Umbilical cord (tissue), 2 donors: ENCODE measurements at places on chromosomes 1 and 21. TPM values are rescaled to one million over a fixed set of nuclear protein-coding genes. Genes with fewer than 3 reads are reported as not detected.

- no peak for DNase-seq
Observed at GRCh38 chr1:239757716-239758115, 334.0 kb upstream of the FMN2 start.

- DNase-seq = no peak
Observed at GRCh38 chr21:27363719-27364477, 397.0 kb upstream of the ADAMTS5 start.

- DNase-seq = no peak
Observed at GRCh38 chr21:27622631-27623030, 655.7 kb upstream of the ADAMTS5 start.

DNA sequence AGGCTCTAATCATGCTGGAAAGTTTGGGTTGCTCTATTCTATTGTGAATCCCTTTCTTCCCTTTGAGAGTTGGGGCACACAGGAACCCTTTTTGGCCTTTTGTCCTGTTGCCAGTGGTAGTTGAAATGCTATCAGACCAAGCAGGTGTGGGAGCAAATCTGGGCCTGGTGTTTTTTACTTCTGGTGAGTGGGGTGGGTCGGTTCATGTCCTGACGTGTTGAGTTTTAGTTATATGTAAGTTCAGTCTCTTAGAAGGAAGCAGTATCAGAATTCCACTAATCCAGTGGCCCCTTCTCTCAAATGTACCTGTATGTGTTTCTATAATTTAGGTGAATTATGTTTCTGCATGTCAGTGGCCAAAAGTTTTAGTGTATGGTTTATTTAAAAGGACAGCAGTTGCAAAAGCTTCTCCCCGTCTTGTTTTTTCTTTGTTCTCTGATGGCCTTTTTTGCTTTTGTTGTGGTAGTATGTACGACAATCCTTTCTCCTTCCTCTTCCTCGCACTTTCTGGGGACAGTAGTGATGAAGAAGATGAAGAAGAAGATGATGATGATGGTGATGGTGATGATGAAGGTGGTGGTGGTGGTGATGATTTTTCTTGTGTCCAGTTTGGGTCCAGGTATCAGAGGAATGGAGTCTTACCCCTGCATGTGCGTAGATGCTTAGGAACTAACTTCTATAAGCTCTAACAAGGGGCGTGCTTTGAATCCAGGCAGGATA, 74.2 kb downstream of the UBE4B start:
- DNase-seq = peak; percentile 38

GRCh38 chr21:26093122-26093521, 77.4 kb downstream of the APP start:
- no peak for DNase-seq

DNA sequence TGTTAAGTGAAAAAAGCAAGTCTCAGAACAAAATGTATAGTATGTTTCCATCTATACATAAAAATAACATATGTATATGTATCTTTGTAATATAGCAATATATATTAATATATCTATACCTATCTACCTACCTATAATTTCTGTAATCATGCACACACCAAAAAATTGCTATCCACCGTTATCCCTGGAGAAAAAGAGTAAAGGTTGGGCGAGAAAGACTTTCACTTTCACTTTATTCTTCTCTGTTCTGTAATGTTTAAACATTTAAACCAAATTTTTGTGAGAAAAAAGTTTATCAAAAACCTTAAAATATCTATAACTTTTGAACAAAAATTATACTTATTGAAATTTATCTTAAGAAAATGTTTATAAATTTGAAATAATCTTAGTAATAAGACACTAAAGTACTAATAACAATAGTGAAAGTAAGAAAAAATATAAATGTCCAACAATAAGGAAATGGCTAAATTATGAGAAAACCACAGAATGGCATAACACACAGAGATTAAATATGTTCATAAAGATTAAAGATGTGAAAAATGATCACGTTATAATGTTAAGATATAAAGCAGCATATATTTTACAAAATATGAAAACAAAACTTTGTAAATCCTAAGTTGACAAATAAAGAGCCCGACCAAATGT, 74.0 kb upstream of the LRRC53 start:
- no peak for DNase-seq

DNA sequence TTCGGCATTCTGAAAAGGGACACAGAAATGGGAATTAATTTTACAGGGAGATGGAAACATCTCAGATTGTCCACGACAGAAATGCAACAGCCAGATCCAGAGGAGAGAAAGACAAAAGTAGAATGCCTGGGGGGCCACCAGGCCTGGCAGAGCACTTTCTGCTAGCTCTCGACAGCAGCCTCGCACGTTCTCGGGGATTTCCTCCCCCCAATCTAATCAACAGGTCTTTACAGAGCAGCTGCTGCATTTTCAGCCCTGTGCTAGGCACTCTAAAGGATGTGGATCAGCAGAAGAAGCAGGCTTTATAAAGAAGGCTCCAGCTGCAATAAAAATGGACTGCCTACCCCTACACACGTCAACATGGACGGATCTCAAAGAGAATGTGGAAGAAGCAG, 10.6 kb downstream of the CSRP1 start:
- DNase-seq = no peak

GRCh38 chr21:45827881-45828579, 153.5 kb upstream of the COL6A1 start:
- no peak for DNase-seq

DNA sequence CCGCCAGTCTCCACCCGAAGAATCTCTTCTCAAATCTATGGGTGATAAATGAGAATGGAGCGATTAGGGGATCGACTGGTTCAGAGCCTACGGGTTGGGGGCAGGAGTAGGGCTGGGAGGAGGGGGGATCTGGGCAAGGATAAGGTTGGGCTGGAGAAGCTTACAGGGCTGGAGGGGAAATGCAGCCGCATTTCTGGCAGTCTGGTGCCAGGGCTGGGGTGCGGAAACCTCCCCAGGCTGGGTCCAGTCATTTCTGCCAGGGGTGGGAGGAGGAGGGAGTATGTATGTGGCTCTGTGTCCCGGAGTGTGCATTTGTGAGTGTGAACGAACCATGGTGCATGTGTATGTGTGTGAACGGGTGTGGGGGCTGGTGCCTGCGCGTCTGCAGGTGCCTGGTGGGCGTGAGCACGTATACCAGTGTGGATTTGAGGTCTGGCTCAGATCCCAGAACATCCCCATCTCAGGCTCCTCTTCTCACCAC, 10.2 kb downstream of the C1orf216 start:
- DNase-seq = peak; percentile 24

- no peak for DNase-seq
Observed at GRCh38 chr1:201226178-201226514, 35.5 kb downstream of the IGFN1 start.

- DNase-seq = no peak
Observed at GRCh38 chr1:7707527-7707926, 63.6 kb upstream of the VAMP3 start.

- DNase-seq = no peak
Observed at GRCh38 chr21:15018382-15018781, 46.4 kb downstream of the NRIP1 start.

- DNase-seq = no peak
Observed at GRCh38 chr1:202289009-202289408, 52.7 kb downstream of the UBE2T start.

DNA sequence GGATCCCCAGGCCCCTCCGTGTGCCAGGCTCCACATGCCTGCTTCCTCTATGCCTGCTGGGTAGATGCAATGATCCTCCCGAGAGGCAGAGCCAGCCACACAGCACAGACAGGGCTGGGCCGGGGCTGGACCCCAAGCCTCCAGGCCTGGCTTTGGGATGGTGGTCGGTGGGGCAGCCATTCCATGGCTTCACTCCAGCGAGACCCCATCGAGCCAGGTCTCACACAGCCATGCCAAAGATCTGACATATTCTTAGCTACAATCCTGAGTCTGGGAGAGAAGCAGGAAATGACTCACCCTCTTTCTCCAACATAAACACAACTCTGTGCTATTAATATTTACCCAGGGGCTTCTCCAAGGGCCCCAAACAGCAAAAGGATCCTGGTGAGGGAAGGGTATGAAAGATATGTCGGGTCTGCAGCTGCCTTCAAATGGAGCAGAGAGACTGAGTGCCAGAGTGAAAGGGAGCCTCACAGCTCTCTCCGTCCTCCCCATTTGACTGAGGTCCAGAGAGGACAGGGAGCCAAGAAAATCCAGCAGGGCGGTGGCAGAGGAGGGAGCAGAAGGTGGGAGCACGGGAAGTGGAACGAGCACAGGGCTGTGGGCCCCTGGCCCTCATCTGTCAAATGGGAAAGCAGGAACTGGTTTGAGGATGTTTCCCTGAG, 639.5 kb downstream of the MATN1 start:
- peak; percentile 76 for DNase-seq

DNA sequence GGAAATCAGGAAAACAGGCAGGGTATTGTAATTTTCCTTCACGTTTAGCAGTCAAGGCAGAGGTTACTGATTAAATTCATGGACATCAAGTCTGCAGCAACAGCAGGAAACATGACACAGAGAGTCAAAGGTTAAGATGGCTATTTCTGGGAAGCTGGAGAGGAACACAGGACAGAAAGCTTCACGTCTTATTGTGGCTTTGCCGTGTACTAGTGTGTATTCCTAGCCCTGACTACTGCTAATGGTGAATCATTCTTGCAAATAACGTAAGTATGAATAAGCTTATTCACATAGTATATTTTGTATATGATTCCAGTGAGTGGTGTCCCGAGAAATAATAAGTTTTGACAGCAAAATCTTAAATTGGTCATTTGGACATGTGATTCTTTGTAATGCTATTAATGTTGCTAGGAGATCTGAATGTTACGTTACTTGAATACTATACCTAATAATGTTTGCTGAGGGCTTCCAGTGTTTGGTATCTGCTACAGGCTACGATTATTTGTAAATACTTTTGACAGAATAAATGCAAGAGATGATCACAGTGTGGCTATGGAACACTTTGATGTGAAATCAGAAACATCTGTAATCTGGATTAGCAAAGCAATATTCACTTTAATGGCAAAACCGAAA, 77.4 kb downstream of the DISP1 start:
- no peak for DNase-seq

- DNase-seq = no peak
Observed at GRCh38 chr1:70156529-70157120, 48.8 kb downstream of the LRRC40 start.

- DNase-seq = no peak
Observed at GRCh38 chr1:234561319-234561718, 48.7 kb downstream of the IRF2BP2 start.

DNA sequence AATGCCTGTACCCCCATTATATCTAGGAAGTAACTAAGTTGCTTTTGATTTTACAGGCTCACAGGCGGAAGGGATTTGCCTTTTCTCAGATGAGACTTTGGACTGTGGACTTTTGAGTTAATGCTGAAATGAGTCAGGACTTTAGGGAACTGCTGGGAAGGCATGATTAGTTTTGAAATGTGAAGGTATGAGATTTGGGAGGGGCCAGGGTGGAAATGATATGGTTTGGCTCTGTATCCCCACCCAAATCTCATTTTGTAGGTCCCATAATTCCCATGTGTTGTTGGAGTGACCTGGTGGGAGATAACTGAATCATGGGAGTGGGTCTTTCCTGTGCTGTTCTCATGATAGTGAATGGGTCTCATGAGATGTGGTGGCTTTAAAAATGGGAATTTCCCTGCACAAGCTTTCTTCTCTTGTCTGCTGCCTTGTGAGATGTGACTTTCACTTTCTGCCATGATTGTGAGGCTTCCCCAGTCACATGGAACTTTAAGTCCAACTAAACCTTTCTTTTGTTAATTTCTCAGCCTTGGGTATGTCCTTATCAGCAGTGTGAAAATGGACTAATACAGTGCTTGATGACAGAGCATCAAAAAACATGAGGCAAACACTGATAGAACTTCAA, 1119.5 kb downstream of the PLA2G4A start:
- no peak for DNase-seq

GRCh38 chr1:193019442-193020026, 39.6 kb downstream of the UCHL5 start:
- peak; percentile 74 for DNase-seq

DNA sequence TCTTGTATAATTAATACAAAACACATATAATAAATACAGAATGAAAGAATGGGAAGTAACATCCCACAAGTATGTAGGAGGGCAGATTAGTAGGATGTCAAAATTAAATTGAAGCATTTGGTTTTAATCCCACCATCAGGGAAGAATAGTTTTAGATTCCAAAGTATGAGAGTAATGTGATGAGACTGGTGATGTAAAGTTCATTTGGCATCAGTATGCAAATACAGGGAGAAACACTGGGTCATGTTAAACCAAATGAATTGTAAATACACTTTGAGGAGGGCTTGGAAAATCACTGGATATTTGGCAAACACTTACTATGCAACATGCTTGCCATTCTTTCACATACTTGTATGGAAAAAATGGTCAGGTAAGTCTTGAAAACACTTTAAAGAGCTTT, 358.8 kb downstream of the DPYD start:
- no peak for DNase-seq

DNA sequence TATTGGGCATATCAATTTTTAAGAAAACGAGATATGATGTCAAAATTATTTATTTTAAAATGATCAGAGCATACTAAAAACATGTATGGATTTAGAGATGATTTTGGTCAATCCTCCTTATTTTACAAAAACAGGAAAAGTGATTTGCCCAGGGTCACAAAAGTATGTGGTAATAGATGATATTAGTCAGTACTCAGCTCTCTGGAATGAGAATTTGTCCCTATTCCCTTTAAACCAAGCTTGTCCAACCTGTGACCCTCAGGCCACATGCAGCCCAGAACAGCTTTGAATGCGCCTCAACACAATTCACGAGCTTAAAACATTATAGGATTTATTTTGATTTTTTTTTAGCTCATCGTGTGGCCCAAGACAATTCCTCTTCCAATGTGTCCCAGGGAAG, 104.7 kb downstream of the AKT3 start:
- DNase-seq = no peak

DNA sequence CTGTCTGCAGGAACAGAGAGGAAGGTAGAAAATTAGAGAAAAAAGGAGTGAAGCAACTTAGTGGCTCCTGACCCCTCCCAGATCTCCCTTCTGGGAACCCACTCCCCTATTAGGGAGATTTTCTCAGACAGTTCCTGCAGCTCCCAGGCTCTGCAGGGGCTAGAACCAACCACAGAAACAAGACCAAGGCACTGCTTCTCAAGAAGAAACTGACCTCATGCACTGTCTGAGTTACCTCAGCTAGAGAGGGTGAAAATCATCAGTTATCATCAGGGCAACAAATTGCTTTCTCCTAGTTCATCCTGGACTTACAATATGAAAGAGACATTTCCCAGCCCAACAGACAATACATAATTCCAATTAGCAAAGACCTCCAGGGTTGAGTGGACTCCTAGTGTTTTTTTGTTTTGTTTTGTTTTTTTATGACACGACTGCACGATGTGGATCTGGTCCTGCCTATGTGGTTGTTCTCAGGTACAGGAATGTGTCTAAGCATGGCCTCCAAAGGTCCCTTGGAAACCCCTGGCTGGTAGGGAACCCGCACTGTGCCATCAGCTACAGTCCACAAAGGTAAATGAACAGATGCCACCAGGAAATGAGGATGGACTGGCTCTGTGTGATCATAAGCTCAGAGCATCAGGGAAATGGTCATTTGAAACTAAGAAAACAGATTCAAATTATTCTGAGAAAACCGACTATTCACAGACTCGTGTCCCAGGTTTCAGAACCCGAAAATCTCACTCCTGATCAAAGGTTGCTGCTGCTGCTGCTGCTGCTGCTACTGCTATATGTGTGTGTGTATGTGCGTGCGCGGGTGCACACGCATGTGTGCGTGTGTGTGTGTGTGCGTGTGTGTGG, 65.3 kb downstream of the LAMC2 start:
- DNase-seq = no peak

The PDZK1 gene
- total RNA-seq = 16.6 TPM

The AGT gene
- total RNA-seq = not detected

The PLPPR5 gene
- 3.4 TPM for total RNA-seq

The TNFRSF4 gene
- not detected for total RNA-seq

The MAD2L2 gene
- 15.2 TPM for total RNA-seq

The TP73 gene
- total RNA-seq = not detected

The RGS4 gene
- total RNA-seq = 72.0 TPM

The PRSS38 gene
- total RNA-seq = not detected
